Activated CD4-positive, alpha-beta memory T cell treated with anti-CD3 and anti-CD28 coated beads for 36 hours (primary cell): ENCODE measurements at places on chromosomes 13 and 19. TPM values are rescaled to one million over a fixed set of nuclear protein-coding genes. Genes with fewer than 3 reads are reported as not detected.

Gene TMEM150B
- total RNA-seq = not detected

Gene PLIN4
- total RNA-seq = not detected

Gene GIPR
- total RNA-seq = 8.3 TPM

Gene ZNF787
- total RNA-seq = 25.3 TPM

Gene MEIS3
- 0.63 TPM for total RNA-seq
